Hematopoietic multipotent progenitor cell treated with erythropoietin and hydrocortisone succinate and interleukin-3 and kit ligand, for 6 days (in vitro differentiated cells): ENCODE measurements at places on chromosomes 3 and 15.

DNA sequence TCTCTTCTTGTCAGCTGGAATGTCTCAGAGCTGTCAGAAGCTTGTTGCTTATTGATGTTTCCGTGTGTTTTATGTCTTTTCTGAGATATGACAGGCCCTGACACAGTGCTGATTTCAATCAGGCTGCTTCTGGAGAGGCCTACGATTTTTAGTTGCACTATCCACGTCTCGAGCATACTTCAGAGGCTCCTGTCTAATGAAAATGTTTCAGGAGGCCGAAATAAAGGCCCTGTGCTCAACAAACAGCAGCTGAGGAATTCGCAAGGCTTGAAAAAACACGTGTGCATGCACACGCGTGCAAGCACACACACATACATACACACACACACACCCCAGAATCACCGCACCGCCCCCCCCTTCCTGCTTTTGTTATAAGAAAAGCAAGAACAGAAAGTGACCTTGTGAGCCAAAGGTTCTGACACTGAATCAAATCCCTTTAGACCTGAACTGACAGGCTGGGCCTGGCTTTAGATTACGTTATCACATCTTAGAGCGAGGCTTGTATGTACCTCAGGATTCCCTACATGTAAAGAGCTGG lies 296.6 kb downstream of the NR2F2 start:
- DNase-seq: no peak

DNA sequence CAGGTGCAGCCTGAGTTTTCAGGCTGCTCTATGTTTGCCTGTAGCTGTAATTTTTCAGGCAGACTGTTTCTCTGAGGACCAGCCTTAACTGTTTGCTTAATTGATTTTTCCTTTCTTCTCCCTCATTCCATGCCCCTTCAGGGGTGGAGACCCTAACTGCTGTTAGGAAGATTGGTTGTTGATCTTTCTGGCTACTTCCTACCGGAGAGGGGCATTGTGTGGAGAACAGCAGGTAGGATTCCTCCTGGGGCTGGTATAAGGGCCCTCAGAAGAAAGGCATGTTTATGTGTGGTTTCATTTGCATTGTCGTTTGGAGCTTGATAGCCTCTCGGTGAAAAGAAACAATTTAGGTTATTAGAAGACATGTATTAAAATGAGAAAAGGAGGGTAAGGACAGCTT lies 56.9 kb upstream of the GOLGA6L2 start:
- DNase-seq: no peak

- DNase-seq: no peak
These were observed 38.8 kb upstream of the ADAMTS9 start for GRCh38 chr3:64726414-64727090.

DNA sequence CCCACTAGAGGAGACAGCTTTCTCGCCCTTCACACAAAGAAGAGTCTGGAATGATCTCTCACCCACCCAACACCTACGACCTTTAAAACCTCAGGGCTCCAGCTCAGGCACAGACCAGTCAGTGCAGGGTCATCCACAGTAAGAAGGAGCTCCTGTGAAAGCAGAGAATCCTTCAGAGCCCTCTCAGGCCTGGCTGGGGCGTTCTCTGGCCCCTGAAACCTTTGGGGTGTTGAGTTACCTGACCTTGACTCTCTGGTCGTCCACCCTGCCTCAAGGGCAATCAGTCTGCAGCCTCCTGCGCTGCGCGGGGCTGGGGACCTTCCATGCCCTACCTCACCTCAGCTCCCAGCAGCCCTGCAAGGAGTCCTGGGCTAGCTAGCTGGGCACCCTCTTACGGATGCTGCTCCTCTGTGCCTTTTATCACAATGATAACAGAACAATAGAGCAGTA lies 106.2 kb downstream of the ADCY5 start:
- DNase-seq: no peak

GRCh38 chr3:42052484-42053351 lies 38.4 kb upstream of the TRAK1 start:
- peak; percentile 72 for DNase-seq

DNA sequence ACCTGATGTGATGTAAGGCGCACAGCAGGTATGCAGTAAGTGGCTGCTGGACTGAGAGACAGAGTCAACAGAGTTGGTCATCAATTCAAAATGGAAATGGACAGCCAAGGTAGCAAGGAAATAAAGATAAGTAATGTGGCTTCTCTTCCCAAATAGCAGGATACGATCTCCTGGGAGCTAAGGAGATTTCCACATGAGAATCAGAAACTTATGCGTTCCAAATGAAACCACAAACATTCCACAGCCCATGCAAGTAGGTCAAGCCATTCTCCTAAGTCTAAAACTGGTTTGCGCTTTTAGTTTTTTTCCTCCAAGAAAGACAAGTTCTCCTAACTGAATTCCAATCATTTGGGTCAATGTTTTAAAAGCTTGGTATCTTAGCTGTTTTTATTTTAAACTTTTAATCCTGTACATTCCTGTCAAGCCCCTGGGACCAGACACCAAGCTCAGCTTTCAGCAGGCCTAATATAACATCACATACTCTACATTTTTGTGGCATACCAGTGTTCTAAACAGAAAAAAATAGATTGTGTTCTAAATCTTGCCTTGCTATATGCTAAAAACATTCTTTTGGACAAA lies 73.7 kb upstream of the TSPAN3 start:
- no peak for DNase-seq

GRCh38 chr3:72238801-72239200 lies 453.9 kb upstream of the PROK2 start:
- no peak for DNase-seq

DNA sequence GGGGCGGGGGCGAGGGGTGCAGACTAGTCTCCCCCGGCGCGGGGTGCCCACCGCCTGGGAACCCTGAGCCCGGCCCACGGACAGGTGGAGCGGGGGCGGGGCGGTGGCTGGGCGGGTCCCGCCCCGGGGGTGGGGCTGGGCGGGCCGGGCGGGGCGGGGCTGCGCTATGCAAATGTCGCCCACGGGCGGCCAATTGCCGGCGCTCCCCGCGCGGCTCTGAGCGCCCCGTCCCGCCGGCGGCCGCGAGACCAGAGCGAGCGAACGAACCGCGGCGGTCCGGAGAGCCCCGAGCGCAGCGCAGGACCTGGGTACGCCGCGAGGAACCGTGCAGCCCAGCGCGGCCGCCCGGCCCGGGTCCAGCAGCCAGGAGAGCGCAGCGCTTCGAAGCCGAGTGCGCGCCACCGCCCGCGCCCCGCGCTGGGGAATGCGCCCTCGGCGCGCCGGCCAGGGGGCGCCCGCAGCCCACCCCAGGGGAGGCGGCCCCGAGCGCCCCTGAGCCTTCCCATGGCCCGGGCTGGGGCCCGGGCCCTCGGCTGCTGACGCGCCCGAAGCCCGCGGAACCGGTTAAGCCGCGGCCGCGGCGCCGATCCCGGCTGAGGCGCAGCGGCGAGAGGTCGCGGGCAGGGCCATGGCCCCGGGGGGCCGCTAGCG lies at the start of gene SEMA3F:
TSS of gene SEMA3F (plus strand) at position 485 of the 651 bp plus-strand sequence. CDS start 4,299 bp downstream, outside the sequence.
- peak; percentile 82 for DNase-seq

DNA sequence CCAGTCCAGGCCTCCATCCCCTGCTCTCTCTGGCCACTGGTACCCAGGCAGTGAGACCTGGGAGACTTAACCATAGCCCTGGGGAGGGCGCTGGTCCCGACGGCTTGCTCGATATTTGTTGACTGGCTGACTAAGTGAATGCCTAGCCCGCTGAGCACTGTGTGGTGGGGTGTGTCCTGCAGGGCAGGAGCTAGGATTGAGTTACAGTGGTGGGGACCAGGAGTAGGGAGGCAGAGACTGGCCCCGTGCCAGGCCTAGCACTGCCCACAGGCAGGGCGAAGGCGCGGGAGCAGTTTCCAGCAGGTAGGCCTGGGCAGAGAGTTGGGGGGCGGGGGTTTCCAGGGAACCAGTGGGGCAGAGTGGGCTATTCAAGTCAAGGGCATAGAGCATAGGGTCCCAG lies at the start of gene VILL:
TSS of gene VILL (plus strand) at position 260 of the 400 bp plus-strand sequence. CDS start 2,887 bp downstream, outside the sequence.
- no peak for DNase-seq
